ENCODE measurements at places on chromosomes 16 and 17.

DNA sequence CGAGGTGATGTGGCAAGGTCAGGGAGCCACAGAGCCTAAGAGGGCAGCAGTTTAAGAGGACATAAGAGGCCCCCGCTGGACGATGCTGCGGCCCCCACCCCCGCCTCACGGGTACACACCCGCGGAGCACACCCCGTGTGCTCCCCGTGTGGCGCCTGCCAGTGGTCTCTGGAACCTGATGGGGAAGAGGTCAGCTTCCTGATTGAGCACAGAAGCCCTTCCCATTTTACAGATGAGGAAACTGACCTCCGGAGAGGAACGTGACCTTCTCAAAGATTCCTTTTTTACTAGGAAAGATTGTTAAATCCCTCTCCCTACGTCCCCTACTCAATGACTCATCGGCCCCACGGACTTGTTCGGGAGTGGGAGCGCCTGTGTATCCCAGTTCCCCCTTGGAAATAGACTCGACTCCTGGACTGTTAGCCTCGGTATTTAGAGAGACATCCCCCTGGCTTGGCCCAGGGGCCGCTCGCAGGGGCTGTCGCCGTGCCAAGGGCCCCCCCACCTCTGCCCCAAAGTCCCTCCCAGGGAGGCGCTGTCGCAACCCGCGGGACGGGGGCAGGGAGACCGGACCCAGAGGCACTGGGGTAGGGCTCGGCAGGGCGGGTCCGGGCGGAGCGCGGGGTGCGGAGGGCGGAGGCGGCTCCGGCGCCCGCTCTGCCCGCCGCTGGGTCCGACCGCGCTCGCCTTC is at the start of gene ABCC3:
ABCC3 (plus strand) TSS at position 658 of the 691 bp plus-strand sequence. CDS start 56 bp downstream, outside the sequence.
- no peak for DNase-seq

DNA sequence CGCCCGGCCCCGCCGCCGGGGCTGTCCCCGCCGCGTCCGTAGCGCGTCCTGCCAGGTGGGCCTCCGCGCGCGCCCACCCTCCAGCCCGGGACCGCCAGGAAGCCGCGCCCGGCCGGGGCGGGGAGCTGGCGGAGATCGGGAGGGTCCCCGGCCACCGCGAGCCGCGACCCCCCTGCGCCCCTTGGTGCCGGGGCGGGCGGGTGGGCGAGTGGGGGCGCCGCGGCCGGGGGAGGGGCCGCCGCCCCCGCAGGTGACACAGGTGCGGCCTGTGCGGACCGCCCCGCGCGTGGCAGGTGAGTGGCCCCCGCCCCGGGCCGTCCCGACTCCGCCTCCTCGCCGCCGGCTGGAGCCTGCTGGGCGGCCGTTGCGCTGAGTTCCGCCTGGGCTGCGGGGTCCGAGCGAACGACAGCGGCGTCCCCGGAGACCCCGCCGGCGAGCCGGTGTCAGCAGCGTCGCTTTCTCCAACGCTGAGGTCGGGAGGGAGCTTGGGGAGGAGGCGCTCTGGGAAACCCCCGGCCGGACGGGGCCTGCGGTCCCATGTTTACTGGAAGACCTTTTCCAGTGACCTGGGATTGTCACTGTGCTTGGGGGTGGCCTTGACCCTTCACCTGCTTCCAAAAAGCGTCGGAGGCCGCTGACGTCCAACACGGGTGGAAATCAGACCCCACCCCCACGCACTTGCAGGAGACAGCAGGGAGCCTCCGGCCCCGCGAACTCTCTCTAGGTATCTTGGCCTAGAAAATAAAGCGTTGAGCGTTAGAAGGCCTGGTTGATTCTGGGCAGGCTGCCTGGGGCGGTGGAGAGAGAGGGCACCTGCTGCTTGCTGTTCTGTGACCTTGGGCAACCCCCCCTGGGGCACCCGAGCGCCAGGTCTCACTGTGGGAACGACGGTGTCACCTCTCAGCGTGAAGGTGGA is 542 bp downstream of the KLHL36 start:
- peak; percentile 34 for DNase-seq

GRCh38 chr17:18020971-18021370 is 18.0 kb downstream of the ATPAF2 start:
- no peak for DNase-seq

DNA sequence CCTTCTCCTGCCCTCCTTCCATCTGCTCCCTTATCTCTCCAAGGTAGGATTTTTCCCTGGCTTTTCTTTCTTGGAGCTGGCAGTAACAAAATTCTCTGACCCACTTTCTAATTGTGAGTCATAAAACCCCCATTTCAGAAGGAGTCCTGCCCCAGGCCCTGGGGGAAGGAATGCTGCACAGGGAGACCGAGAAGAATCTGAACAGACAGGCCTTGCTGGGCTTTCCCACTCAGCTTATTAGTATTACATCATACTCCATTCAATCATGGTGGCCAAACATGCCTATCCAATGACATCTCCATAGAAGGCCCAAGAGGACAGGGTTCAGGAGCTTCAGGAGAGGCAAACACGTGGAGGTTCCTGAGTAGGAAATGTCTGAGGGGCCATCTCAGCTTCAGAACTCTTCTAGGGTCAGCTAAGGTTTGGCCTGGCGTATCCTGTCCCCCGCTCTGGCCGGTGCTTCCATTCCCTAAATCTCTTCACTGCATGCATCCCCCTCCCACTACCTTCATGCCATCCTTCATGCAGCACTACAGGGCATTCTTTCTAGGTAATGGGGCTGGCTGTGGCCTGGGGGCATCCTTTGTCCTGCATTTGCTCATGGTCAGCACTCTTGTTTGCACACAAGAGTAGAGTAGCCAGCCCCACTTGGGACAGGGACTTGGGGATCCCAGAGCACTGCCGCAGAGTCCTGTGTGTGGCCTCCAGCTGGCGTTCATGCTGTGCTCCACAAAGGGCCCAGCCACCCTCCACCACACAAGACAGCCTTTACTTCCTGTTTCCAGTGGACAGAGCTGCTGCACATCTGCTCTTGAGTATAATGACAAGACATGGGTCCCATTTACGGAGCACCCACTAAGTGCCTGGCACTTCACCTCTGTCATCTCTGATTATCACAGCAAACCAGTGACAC is 8.2 kb downstream of the SLC6A2 start:
- no peak for DNase-seq

GRCh38 chr16:11676799-11677198 is 8.5 kb downstream of the SNN start:
- DNase-seq = no peak

- no peak for DNase-seq
Observed at GRCh38 chr17:71900621-71901229, 220.1 kb upstream of the SOX9 start.

- peak; percentile 66 for DNase-seq
Observed at GRCh38 chr17:36482611-36483504, 3.6 kb upstream of the ZNHIT3 start.
